Stimulated activated CD4-positive, alpha-beta T cell treated with anti-CD3 and anti-CD28 coated beads, Interleukin-12 subunit alpha, Interleukin-12 subunit beta, amount 100 ng/mL, for 48 hours (primary cell): ENCODE measurements at places on chromosomes 13 and 19.

GRCh38 chr13:92224052-92224821, 825.8 kb downstream of the GPC5 start:
- no peak for DNase-seq

DNA sequence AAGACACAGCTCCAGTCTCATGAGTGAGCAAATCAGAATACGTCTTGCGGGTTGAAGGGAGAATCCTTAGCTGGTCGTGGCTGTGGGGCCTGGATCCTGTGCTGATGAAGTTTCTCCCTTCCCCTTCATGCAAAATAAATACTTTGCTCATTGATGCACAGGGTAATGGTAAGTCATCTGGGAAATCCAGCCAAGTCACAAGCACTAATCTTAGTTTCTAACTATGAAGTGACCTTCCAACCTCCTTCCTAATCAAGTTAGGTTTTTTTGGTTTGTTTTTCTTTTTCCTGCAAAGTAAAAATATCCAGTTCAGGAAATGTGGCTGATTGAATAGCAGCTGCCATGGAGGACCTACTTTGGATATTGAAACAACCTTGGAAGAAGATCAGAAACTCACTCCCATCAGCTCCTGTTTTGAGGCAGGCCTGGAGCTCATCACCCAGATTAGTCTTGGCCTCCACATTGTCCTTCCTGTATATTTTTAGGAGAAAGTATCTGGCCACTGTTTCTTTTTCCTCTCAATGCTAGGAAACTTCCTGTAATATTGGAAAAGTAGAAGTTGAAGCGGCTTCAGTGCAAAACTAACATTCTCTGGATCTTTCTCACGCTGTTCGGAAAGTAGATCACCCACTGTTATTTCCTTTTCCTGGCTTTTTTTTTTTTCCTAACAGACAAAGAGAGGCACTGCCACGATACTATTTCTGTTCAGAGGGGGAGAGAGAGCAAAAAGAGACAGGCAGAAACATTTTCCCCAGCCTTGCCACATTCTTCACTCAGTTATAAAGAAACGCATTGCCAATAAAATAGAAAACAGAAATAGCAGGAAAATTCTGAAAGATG, 12.3 kb upstream of the ARL11 start:
- DNase-seq = no peak

DNA sequence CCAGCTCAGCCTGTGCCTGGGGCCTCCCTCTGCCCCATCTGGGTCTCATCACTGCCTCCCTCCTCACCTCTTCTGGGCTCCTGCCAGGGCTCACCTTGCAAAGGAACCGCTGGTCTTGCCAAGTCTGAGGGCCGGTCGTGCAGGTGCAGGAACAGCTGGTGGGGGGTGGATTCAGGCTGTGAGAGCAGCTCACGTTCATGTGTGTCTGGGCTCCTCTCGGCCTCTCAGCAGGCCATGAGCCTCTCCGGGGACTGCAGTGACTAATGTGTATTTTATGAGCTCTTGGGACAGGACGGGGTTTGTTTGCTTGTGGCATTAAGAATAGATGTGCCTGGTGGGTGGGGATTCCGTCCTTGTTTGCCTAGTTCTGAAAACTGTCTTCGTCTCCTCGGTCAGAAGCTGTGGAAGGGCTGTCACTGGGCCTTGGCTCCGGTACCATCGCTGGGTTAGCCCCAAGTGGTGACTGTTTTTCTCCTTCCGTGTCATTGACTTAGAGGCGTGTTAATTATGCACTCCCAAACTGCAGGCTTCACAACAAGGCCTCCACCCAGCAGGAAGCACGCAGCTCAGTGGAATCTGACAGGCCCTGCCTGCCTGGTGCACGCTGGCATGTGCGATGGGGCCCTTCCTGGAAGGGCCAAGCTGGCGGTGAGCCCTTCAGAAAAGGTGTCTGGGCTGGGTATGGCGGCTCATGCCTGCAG, 77.6 kb downstream of the KDM4B start:
- DNase-seq = no peak

- no peak for DNase-seq
Measured at GRCh38 chr19:46530636-46531035, 35.0 kb upstream of the PNMA8B start.

DNA sequence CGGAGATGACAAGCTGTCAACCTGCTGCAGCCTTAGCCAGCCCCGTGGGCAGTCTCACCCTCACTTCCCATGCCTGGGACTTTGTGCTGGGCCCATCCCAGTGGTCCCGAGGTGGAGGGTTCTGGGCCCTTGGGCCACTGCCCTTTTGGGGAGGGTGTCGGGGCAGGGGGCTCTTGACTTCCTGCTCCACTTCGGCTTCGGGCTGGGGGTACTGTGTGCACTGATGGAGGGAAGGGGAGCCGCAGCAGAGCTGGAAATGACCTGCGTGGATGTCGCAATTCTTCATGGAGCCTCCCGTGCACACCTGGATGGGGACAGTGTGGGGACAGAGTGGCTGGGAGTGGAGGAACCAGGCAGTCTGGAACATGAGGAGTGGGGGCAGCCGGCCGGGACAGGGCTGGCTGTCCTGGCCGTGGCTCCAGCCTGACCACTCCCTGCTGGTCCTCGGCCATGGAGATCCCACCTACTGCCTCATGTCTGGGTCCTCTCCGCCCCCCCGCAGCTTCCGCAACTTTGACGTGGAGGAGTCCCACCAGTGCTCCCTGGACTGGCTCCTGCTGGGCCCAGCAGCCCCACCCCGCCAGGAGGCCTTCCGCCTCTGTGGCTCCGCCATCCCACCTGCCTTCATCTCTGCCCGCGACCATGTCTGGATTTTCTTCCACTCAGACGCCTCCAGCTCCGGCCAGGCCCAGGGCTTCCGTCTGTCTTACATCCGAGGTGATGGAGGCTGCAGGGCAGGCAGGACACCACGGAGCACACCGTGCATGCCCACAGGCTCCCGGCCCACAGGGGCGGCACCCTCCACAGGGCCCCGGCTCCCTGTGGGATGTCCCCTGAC, 10.2 kb downstream of the LRP3 start:
- no peak for DNase-seq

- no peak for DNase-seq
Measured at GRCh38 chr19:35491836-35492360, 1.6 kb upstream of the KRTDAP start.

- DNase-seq = no peak
Measured at GRCh38 chr13:78341032-78341431, 262.3 kb downstream of the POU4F1 start.

- DNase-seq = no peak
Measured at GRCh38 chr13:97026531-97027161, 32.4 kb upstream of the OXGR1 start.

GRCh38 chr13:113763961-113764792, 5.2 kb downstream of the TMEM255B start:
- no peak for DNase-seq

GRCh38 chr19:37954421-37954874, 47.4 kb downstream of the SIPA1L3 start:
- no peak for DNase-seq

DNA sequence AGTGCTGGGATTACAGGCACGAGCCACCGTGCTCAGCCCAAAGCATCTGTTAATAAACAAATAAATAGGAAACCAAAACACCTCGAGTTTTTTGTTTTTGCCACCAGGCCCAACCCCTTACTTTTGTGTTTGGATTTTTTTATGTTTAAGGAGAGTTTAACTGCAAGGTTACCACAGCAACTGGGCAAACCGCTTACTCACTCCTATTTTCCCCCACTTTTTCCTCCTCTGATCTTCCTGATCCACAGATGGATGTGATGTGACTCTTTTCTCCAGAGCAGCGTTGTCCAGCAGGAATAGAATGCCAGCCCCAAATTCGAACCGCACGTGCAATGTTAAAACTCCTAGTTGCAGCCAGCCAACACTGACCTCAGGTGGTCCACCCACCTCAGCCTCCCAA, 2.1 kb upstream of the PNMA8B start:
- no peak for DNase-seq

DNA sequence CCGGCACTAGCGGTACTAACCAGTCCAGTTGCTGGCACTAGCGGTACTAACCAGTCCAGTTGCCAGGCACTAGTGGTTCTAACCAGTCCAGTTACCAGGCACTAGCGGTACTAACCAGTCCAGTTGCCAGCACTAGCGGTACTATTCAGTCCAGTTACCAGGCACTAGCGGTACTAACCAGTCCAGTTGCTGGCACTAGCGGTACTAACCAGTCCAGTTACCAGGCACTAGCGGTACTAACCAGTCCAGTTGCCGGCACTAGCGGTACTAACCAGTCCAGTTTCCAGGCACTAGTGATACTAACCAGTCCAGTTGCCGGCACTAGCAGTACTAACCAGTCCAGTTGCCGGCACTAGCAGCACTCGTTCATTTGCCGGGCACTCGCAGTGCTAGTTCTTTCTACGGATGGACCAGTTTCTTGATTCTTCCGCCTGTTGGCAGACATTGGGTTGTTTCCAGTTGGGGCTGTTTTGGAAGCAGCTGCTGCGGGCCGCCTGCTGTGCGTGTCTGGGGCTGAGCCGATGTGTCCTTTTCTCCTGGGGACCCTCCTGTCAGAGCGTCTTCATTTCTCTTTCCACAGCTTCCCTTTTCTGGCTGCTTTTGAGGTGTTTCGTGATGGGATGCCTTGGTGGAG, 123.4 kb upstream of the MCF2L start:
- no peak for DNase-seq

DNA sequence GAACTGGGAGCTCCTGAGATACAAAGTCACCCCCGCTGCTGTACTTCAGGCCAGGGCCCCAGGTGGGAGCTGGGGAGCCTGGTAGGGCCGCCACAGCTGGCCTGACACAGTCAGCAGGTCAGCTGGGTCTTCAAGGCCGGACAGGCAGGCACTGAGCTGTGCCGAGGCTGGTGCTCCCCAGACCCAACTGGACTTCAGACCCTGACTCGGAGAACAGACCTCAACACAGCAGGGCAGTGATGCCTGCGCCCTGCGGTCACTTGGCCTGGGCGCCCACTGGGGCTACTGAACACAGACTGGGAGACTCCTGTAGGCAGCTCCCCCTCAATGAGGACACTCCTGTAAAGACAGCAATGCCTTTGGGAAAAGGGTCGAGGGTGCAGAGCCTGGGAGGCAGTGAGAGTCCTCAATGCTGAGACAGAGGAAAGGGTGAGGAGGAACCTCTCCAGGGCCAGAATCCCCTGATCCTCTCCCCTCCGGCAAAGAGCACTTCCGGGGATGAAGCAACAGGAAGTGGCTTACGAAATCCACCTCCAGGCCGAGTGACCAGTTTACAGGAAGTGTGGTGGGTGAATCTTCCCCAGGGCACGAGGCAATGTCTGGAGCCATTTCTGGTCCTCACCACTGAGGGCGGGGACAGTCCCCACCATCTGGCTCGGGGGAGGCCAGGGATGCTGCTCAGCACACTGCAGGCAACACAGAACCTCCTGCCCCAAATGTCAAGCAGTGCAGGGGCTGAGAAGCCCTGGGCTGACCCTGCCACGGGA, 40.8 kb upstream of the ISYNA1 start:
- DNase-seq = peak; percentile 80

DNA sequence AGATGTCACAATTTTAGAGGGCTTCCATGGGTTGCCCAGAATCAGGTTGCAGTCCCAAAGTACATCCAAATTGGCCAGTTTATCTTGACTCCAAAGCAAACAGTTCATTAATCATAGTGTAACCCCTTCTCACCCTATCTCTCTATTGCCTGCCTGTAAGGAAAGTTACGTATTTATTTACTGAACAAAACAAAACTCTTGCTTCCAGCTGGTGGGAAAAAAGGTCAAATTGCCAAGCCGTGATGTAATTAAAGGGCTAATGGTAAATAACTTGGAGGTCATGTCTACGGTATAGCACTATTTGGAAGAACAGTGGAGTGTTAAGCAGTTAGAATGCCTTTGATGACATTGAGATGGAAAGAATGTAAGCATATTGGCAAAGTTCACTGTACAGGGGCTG, 214.0 kb downstream of the DLEU7 start:
- no peak for DNase-seq

- DNase-seq = no peak
Measured at GRCh38 chr19:13984875-13985741, 21.0 kb downstream of the RFX1 start.

- DNase-seq = peak; percentile 30
Measured at GRCh38 chr19:17671906-17672305, 16.2 kb downstream of the UNC13A start.

DNA sequence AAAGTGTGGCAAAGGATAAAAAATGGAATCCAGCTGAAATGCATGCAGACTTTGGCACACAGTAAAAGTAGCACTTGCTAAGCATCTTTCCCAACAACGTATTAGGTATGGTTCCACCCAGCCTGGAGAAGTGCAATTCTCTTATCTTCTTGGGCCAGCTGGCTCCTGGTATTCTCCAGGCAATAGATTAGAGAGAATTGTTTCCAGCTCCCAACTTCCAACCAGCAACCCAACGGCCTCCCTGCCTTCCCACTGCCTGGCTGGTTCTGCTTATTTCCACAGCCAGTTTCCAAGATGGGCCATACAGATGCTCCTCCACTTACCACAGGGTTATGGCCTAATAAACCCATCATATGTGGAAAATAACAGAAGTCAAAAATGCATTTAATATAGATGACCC, 133.4 kb downstream of the OXGR1 start:
- DNase-seq = no peak

GRCh38 chr13:97274829-97275649, 52.9 kb downstream of the MBNL2 start:
- DNase-seq = no peak

GRCh38 chr13:43343645-43344044, 320.3 kb downstream of the DNAJC15 start:
- DNase-seq = no peak

GRCh38 chr19:29439688-29440550, 85.9 kb upstream of the VSTM2B start:
- no peak for DNase-seq

DNA sequence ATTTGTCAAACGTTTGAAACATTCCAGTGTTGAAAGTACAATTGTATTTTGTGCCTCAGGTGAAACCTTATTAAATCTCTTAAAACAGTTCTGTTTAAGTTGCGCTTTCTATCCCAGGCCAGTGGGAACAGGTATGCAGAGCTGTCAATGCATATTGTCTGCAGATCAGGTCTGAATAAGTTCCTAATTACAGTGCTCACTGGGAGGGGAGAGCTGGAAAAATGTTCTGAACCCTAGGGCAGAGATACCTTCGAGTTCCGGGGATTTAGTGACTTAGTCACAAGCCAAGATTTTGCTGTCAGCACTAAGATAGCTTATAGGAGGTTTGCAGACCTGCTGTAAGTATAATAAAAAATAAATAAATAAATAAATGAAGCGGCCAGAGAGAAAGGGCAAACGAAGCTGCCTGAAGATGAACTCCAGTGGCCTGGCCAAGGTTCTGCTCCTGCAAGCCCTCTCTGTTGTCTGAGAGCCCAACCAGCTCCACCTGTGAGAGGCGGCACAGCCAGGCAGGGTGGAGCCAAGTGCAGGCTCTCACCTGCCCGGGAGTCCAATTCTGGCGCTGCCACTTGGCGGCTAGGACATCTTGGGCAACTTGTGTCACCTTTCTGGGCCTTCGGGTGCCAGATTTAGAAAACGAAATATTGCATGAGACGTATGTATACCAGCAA, 97.9 kb upstream of the SLC7A1 start:
- no peak for DNase-seq

- DNase-seq = no peak
Measured at GRCh38 chr19:35332817-35333216, 3.8 kb downstream of the CD22 start.

- no peak for DNase-seq
Measured at GRCh38 chr13:97058391-97058790, 64.1 kb upstream of the OXGR1 start.

GRCh38 chr19:4077800-4078684, 11.3 kb upstream of the ZBTB7A start:
- peak; percentile 46 for DNase-seq

GRCh38 chr13:36919833-36920615, at the start of gene SMAD9:
Gene SMAD9 (minus strand): TSS chr13:36920238. CDS start chr13:36879689, 40,549 bp downstream.
- DNase-seq = no peak
